ENCODE measurements at places on chromosomes 6 and 20.

DNA sequence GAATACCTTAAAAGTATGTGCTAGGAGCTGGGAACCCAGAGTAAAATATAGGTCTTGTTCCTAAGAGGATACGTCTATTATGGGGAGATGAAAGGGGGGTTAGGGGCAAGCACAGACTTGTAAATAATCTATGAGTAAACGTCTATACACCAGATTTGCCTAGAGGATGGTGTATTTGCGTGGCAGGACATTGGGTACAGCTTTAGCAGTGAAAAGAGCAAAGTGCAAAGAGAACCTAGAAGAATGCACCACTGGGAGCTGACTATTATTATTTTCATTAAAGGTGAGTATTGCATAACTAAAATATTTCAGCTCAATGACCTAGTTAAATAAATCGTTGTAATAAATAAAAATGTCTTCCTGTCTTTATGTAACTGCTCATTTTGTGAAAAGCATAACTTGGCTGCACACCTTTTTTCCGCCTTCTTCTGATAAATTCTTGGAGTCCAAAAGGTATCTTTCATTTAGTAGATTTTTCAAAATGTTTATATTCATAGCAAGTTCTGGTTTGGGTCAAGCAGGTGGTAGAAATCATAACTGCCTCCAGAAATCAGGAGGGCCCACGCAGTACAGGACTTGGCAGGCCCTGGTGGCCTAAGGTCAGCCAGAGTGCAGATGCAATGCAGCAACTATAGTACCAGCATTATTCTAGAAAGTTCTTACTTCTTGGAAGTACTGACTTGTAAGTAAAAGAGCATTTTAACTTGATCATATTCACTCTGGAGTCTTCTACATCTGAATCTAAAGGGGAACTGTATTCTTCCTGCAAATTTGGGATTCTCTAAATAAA, 357.2 kb downstream of the PLCB1 start:
- no peak for DNase-seq

DNA sequence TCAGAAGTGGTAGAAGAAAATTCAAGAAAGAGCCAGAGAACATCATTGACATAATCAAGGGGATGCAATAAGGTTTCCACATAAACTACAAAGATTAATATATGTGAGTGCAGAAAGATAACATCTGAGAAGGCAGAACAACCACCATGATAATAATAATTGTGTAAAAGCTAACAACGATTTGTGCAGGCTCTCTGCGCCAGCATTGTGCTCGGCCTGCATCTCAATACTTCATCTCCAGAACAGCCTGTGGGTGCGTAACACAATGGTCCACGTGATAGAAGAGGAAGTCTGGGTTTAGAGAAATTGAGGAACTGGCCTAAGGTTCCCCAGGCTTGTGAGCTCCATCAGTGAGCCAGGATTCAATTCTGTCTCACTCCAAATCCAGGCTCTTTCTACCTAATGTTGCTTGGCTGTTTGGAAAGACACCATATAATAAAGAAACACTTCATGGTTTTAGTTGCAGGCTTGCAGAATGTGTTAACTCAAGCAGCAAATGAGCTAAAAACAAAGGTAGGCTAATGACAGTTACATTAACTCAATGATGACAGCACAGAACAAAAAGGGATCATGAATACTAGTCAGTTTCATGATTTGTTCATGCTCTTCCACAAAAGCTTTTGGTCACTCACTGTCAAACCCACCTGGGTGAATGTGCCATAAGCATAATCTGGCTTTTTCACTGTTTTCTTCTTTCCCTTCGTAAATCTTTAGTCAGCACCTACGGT, 71.2 kb downstream of the LY86 start:
- no peak for DNase-seq

- DNase-seq = no peak
Measured at GRCh38 chr20:35718972-35719635, 19.9 kb downstream of the ROMO1 start.

DNA sequence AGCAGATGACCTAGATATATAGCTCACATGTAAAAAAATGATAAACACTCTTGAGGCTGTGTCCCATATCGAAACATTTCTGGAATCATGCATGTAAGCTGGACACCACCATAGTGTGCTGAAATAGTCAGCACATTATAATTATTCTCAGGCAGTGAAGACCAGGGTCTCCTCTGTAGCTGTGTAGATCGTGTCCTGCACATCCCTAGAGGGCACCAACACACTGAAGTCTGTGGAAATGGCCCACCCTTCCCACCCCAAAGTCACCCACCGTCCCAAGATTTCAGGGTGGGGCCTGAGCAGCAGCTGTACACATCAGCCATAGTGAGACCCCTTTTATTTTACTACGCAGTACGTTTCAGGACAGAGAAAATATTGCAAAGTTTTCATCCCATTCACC, 21.0 kb upstream of the TMEM30A start:
- no peak for DNase-seq

DNA sequence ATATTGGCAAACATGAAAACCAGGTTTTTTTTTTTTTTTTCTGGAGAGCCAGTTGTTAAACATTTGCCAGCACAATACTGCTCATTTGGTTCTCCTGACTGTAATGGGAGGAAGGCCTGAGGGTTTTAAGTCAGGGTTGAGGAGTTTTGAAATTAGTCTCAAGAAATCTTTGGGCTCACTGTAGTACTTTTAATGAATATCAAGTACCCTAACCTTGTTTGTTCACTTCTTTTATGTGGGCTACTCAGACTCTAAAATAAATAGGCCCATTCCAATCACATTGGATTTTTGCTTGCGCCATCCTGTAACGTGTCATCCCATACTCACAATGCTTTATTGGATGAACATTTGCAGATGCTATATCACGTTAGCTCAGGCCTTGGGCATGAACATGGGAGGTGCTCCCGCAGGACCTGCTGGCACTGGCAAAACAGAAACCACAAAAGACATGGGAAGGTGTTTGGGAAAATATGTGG, 146.9 kb downstream of the DNAH8 start:
- DNase-seq = no peak

Measured in CD4-positive, alpha-beta T cell treated with Interferon alpha-2 for 1 hour (primary cell).